OCI-M1 (cell line): ENCODE measurements at places on chromosomes 3 and 15.

GRCh38 chr3:160538895-160539294 lies 26.5 kb downstream of the KPNA4 start:
- DNase-seq: no peak

- no peak for DNase-seq
Observed at GRCh38 chr3:19932422-19932821, 1.6 kb downstream of the EFHB start.

GRCh38 chr3:14122301-14122700 lies 2.4 kb downstream of the CHCHD4 start:
- no peak for DNase-seq

DNA sequence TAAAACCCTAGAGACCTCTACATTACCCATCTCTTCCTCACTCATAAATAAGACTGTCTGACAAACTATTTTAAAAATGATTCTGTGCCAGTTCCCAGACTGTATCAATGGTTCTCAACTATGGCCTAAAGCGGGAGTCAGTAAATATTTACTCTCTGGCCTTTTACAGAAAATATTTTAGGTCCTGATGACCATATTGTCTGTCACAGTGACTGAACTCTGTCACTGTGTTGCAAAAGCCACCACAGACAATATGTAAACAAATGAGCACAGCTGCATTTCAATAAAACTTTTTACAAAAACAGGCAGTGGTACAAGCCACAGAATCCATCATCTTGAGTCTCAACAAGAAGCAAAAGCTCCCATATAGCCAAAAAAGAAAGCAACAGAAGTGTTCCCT lies 45.4 kb downstream of the PLOD2 start:
- no peak for DNase-seq

DNA sequence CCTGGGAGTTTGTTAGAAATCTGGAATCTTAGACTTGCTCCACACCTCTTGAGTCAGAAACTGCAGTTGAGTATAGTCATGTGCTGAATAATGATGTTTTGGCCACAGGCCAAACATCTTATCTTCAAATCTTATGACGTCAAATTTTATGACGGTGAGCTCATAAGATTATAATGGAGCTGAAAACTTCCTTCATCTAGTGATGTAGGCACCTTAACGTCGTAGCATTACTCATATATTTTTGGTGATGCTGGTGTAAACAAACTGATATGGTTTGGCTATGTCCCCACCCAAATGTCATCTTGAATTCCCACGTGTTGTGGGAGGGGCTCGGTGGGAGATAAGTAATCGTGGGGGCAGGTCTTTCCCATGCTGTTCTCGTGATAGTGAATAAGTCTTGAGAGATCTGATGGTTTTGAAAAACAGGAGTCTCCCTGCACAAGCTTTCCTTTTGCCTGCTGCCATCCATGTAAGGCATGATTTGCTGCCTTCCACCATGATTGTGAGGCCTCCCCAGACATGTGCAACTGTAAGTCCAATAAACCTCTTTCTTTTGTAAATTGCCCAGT lies 268.0 kb upstream of the PROK2 start:
- DNase-seq: peak; percentile 25

- no peak for DNase-seq
Observed at GRCh38 chr3:107825556-107825955, 265.3 kb downstream of the CD47 start.

- DNase-seq: no peak
Observed at GRCh38 chr3:182450942-182451787, 342.1 kb upstream of the ATP11B start.

DNA sequence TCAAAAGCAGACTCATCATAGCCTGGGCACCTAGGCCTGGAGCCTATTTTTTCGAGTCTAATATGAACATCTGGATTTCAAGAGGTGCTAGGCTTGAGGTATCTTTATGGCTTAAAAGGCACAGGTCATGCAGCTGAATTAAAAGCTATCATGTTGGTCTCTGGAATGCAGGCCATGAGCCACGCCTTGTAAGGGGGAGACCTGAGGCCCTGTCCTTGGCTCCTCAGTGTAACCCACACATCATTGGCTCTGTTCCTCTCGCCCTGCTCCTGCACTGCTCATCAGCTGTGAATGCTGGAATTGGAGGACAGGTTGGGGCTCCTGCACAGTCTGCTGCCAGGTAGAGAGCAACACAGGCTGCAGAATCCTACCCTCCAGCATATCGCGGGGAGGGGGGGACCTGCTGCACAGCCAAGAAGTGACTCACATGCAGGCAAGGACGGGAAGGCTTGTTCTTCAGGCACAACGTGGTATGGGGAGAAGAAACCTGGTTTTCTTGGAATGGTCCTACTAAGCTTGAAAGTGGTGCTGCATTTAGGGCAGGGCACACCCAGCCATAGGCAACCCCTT lies 146.0 kb downstream of the CHST2 start:
- DNase-seq: no peak

- no peak for DNase-seq
Observed at GRCh38 chr3:45939341-45939771, 3.9 kb upstream of the CXCR6 start.

- peak; percentile 69 for DNase-seq
Observed at GRCh38 chr3:16513141-16514020, at the start of gene RFTN1. RFTN1 (minus strand) TSS chr3:16513699; CDS start chr3:16493869, 19,830 bp downstream.

DNA sequence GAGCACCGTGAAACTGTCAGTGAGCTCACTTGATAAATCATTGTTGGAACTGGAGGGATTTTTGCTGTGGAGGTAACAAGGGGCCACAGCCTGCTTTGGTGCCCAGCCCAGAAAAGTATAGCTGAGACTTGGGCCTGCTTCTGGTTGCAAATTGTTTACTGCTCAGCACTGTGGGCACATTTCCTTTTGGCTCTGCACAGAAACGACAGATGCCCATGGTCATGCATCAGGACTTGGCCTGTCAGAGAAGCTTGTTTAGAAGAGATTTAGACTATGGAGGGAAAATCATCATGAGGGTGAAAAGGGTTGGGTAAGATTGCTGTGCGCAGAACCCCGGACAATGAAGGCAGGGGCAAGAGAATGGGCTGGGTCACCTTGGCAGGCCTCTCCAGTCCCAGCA lies 286.1 kb upstream of the CTNNB1 start:
- DNase-seq: no peak

GRCh38 chr3:197088370-197088769 lies 58.8 kb upstream of the MELTF start:
- DNase-seq: peak; percentile 55

- DNase-seq: no peak
Observed at GRCh38 chr15:71225851-71226250, 110.6 kb downstream of the THSD4 start.

GRCh38 chr3:172541945-172542488 lies 18.8 kb upstream of the TNFSF10 start:
- DNase-seq: no peak

- DNase-seq: peak; percentile 19
Observed at GRCh38 chr3:77296527-77296926, 256.6 kb downstream of the ROBO2 start.

- no peak for DNase-seq
Observed at GRCh38 chr3:111314898-111315297, 227.1 kb upstream of the CD96 start.

- DNase-seq: no peak
Observed at GRCh38 chr15:65431731-65432130, 9.0 kb upstream of the IGDCC4 start.

- peak; percentile 86 for DNase-seq
Observed at GRCh38 chr3:66856533-66856932, 141.6 kb upstream of the KBTBD8 start.

- peak; percentile 39 for DNase-seq
Observed at GRCh38 chr15:71252044-71252739, 136.9 kb downstream of the THSD4 start.

DNA sequence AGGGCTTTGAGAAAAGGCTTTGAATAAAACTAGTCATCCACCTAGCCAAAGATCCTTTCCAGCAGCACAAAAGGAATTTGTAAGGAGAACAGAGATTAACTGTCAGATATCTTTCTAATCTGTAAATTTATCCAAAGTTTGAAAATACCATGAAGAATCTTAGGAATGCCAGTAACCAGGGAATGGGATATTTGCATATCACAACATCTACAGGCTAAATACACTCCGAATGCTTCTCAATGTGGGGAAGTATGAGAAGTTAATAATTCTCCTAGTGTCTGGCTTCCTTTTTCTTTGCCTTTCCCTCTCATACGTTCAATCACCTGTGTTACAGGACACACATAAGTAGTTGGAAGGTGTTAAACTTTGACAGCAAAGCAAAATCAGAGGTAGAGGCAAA lies 7.8 kb downstream of the ANAPC13 start:
- no peak for DNase-seq

GRCh38 chr3:170536712-170537111 lies 49.2 kb downstream of the SLC7A14 start:
- no peak for DNase-seq

DNA sequence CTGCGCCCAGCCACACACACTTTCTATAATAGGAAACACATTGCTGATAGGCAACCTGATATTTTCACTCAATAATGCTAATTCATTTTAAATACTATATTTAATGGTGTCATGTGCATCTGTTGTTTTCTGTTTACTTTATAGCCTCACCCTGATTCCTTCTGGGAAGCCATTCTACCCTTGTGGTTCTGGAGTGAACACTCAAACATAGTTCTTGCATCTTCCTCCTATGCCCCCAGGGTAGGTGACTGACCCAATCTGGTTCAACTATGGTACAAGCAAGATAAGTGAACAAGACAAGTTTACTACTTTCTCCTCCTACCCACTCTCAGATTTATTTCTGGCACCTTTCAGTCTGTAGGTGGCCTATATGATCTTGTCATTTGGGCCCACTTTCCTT lies 4.3 kb upstream of the SCG3 start:
- no peak for DNase-seq

- no peak for DNase-seq
Observed at GRCh38 chr3:127707851-127708411, 35.2 kb downstream of the ABTB1 start.

DNA sequence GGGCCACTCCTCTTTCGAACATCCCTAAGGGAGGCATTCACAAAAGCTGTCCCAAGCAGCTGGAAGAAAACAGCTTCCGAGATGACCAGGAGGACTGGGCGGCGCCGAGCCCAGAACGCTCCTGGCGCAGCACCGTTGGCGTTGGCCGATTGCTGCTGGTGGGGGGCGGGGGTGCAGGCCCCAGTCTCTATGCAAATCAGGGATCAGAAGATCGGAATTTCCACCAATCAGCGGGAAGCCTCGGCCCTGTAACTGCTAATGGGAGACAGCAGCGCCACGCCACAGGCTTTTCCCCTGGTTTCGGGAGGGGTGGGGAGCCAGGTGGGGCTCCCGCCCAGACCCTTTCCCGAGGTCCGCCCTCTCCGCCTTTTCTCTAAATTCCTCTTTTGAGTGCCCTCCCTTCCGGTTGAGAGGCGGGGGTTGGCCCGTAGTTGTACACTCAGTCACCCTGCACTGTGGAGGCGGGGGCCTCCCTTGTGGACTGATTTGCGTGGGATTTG lies 27.0 kb downstream of the HMCES start:
- no peak for DNase-seq

- DNase-seq: no peak
Observed at GRCh38 chr3:114400371-114400770, 106.5 kb downstream of the TIGIT start.

GRCh38 chr3:36558961-36559360 lies 178.7 kb downstream of the STAC start:
- DNase-seq: no peak

DNA sequence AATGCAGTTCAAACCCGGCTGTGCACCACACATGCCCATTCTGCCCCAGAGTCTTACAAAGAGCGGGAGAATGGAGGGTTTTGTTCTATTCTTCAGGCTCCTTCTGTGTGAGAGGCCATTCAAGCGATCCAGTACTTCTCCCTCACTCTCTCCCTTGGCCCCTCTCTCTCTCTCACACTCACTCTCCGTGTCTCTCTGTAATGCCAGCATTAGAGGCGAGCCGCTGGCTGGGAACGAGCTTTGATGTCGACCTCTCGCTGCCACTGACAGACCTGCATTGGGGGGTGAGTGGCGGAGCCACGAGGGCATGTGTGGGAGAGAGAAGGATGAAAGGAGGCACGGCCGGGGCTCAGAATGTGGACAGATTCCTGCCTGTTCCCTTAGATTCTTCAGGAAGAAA lies 231.7 kb upstream of the ARRDC4 start:
- no peak for DNase-seq

- DNase-seq: no peak
Observed at GRCh38 chr3:139715166-139715565, 37.4 kb upstream of the NMNAT3 start.

DNA sequence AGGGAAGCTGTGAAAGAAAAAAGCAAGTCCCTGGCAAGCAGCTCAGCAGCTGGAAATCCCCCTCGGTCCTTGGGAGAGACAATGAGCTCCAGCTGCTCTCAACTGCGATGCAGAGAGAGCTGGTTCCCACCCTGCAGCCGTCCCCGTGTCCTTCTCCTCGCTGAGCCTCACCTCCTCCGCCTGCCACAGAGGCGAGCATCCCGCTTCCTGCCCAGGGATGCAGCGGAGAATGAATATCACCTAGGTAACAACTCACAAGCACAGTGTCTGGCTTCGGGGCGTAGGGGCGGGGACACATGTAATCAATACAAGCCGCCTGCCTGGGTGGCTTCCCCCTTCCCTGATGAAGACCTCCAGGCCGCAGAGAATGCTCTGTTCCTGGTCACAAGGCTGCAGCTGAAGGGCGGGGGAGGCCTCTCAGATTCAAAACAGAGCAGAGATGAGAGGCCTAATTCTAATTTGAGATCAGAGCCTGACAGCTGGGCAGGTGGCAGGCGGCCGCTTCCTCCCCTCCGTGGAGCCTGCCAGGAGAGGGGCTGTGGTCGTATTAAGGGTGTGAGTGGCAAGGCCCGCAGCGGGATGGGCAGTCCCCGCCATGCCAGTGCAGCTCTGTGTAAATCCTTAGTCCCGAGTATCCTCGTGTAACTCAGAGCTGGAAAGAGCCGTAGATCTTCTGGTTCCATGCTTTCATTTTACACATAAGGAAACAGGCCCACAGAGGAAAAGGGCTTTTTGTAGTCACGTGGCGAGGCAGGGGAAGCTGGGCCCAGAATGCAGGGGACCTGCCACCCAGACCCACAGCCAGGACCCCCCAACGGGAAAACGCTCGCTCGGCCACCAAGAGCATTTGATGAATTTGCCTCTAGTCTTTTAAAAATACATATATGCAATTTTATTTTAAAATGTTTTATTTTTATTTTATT lies 24.3 kb downstream of the ZDHHC19 start:
- DNase-seq: no peak

DNA sequence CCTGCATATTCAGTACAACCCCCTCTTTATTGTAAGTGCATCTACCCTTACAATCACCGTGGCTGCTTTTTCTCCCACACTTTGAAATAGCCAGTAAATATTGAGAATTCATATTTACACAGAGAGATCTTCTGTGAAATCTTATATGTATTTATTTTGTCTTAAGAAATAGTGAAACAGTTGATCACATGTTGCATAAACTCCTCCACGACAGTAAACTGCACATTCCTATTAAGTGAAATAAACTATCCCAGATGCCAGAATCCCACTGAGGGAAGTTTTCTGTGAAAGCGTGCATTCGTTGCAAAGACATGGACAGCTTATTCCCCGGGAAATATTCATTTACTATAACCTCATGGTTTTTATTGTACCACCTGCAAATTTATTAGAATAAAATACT lies 796.0 kb downstream of the ROBO2 start:
- no peak for DNase-seq

GRCh38 chr3:153785901-153786300 lies 335.3 kb upstream of the ARHGEF26 start:
- no peak for DNase-seq
